Stimulated activated CD8-positive, alpha-beta memory T cell treated with anti-CD3 and anti-CD28 coated beads, Interleukin-7, amount 100 ng/mL, for 1 hour (primary cell): ENCODE measurements at places on chromosomes 7 and 10.

- no peak for DNase-seq
These were observed 86.4 kb downstream of the RBM20 start for GRCh38 chr10:110730345-110731050.

- DNase-seq, result no peak
These were observed 308.0 kb upstream of the KCND2 start for GRCh38 chr7:119964788-119965542.

DNA sequence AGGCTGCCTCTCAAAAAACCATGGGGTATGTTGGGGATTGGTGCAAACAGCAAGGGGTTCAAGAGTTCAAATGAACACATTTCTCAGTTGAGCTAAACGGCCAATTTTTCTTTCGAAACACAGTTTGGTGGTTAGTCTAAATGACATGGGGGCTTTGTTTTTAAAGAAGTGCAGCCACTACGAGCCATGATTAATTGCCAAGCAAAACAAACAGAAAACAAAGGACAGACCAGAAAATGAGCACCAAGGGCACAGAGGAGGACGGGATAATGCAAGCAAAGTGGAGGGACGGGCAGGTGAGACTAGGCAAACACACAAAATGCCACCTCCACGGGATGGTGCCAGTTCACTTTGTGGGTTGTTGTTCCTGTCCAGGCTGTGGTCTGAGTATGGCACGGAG lies 64.5 kb upstream of the PDLIM1 start:
- DNase-seq, result no peak

- DNase-seq, result no peak
These were observed 48.4 kb downstream of the GRID2IP start for GRCh38 chr7:6502886-6503285.

DNA sequence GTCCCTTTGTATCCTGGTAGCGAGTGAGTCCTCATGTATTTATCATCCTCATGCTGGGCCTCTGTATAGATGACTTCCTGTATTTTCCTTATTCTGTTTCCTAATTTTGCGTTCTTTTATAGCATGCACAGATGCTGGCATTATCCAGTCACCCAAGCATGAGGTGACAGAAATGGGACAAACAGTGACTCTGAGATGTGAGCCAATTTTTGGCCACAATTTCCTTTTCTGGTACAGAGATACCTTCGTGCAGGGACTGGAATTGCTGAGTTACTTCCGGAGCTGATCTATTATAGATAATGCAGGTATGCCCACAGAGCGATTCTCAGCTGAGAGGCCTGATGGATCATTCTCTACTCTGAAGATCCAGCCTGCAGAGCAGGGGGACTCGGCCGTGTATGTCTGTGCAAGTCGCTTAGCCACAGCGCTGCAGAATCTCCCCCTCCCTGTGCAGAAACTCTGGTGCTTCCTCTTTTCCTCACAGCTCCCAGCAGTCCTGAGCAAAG lies 183.1 kb upstream of the PRSS58 start:
- no peak for DNase-seq

- no peak for DNase-seq
These were observed 27.3 kb downstream of the AHCYL2 start for GRCh38 chr7:129252128-129252527.

DNA sequence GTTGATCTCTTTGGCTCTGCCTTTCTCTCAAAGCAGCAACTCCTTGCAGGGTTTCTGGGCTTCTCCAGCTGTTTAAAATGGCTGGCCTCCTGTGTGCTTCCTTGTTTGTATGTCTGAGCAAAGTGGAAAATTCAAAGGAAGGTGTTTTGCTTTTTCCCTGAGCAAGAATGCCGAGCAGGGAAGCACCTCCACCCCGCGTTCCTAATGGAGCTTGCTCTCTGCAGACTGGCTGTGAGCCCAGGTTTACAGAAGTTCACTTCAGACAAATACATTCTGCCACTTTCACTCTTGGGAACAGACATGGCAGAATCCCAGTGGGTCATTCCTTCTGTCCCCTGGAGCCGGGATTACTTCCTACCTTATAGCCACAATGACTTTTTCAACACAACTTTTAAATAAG lies 181.8 kb upstream of the AGK start:
- DNase-seq, result no peak

DNA sequence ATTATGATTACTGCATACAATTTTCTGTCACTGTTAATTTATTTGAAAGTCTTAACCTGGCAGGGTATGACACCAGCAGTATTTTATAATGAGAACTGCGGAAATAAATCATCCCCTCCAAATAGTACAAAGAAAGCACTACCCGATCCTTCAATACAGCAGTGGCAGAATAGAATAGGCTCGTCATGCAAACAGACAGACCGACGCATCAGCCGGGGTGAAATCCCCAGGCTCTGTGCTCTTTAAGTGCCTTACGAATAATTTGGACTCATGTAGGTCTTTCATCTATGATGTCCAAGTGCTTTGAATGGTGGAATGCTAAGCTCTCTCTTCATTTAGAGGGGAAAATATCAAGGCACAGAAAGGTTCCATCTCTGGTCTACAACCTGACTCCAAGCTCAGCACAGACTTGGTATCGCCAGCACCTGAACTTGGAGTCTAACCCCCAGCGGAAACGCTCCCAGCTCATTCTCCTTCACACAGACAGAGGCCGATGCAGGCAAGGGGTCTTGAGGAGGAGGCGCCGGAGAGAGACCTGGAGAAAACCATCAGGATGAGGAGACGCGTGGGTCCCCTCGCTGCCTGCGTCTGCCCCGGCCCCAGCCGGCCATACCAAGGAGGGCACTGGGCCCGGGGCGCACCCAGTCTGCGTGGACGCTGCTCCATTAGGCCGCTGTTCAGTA lies 568.1 kb upstream of the MKI67 start:
- no peak for DNase-seq

DNA sequence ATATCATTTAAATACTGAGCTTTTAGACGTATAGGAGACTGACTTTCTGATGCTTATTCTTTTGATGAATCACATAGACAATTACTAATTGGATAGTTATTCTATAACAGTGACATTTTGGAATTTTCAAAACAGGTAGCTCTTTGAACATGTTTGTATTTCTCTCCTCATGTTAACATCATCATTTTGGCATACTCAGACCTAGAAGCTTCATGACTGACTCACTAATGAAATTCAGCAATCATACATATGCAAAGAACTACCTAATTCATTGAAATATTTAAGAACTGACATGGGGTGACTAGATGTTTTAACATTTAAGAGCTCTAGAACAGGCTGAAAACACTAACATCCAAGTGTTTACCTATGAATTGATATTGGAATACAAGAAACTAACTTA lies 192.3 kb downstream of the VTI1A start:
- no peak for DNase-seq

DNA sequence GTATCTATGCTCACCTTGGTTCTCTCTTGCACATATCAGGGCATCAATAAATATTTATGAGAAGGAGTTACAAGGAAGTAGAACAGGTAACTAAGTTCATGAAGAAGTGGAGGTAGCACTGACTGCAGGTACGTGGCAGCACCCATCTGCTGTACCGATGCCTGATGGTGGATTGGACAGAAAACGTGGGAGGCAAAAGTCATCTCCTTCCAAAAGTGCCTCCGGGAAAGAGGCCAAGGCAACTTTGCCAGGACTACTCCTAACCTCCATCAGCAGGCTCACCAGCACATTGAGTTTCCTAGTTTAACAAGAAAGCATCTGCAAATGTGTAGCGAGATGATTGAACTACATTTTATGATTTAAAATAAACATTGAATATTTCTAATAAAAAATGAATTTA lies 248.8 kb downstream of the ANKRD7 start:
- no peak for DNase-seq

GRCh38 chr7:141558544-141559183 lies 7.5 kb downstream of the AGK start:
- DNase-seq, result no peak

DNA sequence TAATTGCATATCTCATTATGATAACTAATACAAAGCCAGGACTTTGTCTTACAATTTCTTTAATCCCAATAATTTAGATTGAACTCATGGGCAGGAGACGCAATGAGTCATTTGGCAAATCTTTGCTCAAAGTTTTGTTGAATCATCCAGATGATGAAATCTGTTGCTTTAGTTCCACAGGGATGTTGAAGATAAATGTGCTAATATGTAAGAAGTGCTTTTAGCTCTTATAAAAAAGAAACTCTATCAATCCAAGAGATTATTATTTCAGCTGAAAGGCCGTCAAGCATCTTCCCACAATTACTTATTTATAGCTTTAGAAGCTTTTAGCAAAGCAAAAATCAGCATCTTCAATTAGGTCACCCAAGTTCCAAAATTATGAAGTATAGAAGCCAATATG lies 36.8 kb upstream of the ANK3 start:
- no peak for DNase-seq

DNA sequence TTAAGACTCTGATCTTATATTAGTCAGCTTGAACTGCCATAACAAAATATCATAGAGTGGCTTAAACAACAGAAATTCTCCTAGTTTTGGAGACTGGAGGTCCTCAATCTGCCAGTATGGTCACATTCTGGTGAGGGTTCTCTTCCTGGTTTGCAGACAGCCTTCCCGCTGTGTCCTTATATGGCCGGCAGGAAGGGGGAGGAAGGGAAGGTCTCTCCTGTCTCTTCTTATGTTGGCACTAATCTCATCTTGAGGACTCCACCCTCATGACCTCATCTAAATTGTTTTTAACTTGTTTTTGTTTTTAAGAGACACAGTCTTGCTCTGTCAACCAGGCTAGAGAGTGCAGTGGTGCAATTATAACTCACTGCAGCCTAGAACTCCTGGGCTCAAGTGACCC lies 53.1 kb downstream of the VPS41 start:
- DNase-seq, result no peak

DNA sequence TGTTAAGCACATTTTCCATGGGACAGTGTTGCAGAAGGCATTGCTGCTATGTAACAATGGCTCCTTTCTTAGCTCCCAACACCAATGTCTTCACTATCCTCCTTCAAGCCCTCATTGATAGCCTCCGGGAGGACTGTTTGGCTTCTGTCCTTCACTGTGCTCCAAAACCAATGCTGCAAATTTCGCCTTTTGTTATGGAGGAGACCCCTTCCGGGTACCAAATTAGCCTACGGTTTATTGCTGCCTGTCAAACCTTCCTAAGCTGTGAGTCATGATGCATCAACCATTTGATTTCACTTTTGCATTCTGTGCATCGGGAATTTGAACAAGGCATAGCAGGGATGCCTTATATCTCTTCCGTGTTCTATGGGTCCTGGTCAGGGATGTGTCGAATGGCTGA lies 432.9 kb downstream of the GATA3 start:
- DNase-seq, result no peak

DNA sequence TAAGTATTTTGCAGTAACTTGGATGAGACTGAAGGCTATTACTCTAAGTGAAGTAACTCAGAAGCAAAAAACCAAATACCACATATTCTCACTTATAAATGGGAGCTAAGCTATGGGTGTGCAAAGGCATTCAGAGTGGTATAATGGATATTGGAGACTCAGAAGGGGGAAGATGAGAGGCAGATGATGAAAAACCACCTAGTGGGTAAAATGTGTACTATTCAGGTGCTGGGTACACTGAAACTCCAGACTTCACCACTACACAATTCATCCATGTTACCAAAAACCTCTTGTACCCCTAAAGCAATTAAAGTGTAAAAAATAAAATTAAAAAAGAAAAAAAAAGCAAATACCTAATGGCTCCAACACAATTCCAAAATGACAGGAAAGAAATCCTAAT lies 351.7 kb downstream of the NXPH1 start:
- no peak for DNase-seq

DNA sequence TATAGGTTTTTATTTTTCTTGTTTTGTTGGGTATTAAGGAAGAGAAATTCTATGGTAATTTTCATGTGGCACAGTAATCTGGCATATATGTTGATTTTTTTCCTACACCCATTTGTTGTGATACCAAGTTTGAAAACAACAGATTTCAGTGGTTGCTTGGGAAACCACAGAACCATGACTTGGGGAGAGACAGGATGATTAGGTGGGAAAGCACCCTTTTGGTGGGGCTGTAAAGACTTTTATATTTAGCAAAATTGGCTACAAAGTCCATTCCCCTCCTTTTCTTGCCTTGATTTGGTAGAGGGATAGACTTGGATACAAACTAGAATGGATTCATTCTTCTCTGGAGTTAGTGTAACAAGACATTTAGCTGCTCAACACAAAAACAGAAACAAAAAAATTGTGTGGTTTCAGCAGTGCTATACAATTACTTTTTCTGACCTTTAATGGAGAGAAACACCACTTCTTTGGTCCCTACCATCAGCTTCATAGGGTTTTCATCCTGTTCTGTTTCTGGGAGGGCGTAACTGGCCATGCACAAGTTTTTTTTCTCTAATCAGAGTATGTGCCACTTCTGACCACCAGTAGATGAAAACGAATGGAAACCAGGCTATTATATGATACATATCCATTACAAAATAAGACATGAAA lies 52.7 kb downstream of the FIGNL1 start:
- DNase-seq, result no peak

DNA sequence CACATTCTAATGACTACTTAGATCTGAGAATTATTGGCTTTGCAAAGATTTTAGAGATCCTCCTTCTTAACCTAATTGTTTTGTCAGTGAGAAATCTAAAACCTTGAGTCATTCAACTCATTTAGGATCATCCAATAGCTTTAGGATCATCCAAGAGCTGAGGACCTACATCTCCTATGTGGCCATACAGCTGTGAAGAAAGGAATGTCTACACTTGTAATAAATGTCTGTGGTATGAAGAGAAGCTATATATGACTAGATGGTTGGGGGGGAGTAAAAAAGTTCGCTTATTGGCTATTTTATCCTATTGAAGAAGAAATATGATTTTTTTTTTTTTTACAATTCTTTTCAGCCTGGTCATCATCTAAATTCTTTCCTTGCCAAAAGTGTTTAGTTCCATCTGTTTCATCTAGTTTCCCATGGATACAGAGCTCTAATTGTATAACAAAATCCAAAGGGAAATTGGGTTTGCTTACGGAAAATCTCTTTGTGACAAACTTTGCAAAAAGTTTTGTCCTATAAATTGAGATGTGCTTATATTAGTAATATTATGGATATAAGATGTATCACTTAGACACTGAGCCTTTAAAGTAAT lies 196.7 kb downstream of the PRKG1 start:
- DNase-seq, result no peak

GRCh38 chr7:18276380-18276779 lies 219.2 kb upstream of the HDAC9 start:
- no peak for DNase-seq

- no peak for DNase-seq
These were observed 105.6 kb upstream of the COL1A2 start for GRCh38 chr7:94289071-94289470.

- DNase-seq, result no peak
These were observed 24.6 kb upstream of the HUS1 start for GRCh38 chr7:48004032-48004431.

DNA sequence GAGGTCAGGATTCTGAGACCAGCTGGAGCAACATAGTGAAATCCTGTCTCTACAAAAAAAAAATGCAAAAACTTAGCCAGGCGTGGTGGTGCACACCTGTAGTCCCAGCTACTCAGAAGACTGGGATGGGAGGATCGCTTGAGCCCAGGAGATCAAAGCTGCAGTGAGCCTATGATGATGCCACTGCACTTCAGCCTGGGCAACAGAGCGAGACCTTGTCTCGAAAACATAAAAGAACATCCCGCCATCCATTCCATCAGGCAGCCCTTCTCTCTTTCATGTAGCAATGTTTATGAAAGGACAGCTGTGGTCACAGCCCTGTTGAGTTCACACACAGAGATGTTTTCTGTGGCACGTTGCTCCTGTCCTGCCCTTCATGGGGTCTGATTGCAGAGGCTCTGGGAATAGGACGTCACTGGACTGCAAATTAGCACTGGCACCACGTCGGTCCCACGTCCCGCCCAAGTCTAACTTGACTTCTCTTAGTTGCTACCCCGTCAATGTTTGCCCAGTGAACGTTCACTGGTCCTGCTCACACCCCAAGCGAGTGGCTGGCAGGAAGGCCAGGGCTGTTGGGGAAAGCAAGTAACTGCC lies 64.5 kb upstream of the MYL10 start:
- no peak for DNase-seq
